Left lung (tissue), 14 donors: ENCODE measurements at places on chromosomes 7 and 10. TPM values are rescaled to one million over a fixed set of nuclear protein-coding genes. Genes with fewer than 3 reads are reported as not detected.

DNA sequence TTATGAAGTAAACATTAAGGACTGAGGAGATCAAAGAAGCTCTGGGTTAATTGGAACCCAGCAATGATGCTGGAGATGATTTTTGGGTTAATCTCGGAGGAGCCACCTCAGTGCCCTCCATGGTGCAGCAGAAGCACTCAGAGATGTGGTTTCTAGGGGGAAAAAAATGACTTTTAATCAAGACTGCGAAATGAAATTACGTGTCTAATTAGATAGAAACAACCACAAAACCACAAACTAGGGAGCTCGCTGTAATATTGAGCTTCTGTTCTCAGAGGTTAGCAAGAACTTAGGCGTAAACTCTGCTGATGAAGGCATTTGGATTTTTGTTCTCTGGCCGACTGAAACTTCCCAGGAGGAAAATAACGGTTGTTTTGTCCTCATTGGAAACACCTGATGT lies 319.0 kb downstream of the GRID1 start:
- H3K27ac ChIP-seq: no peak overlapping the region
- H3K4me1 ChIP-seq: no peaks in the 10 kb centered on the region
- no peaks in the 10 kb centered on the region for H3K36me3 ChIP-seq
- no peak for DNase-seq
- H3K4me3 ChIP-seq: no peak overlapping the region
- H3K27me3 ChIP-seq: no peaks in the 10 kb centered on the region

GATAD1 gene
- 29.5 TPM for total RNA-seq

ELMO1 gene
- total RNA-seq: 51.4 TPM

- DNase-seq: no peak
- H3K36me3 ChIP-seq: no peaks in the 10 kb centered on the region
- no peak overlapping the region for H3K27ac ChIP-seq
- H3K4me1 ChIP-seq: no peaks in the 10 kb centered on the region
- H3K27me3 ChIP-seq: no peaks in the 10 kb centered on the region
- no peak overlapping the region for H3K4me3 ChIP-seq
These were observed 116.9 kb upstream of the PCGF5 start for GRCh38 chr10:91103384-91104192.
